Stimulated activated naive CD8-positive, alpha-beta T cell treated with anti-CD3 and anti-CD28 coated beads, Interleukin-15, amount 100 ng/mL, for 72 hours (primary cell): ENCODE measurements at places on chromosomes 4 and X.

DNA sequence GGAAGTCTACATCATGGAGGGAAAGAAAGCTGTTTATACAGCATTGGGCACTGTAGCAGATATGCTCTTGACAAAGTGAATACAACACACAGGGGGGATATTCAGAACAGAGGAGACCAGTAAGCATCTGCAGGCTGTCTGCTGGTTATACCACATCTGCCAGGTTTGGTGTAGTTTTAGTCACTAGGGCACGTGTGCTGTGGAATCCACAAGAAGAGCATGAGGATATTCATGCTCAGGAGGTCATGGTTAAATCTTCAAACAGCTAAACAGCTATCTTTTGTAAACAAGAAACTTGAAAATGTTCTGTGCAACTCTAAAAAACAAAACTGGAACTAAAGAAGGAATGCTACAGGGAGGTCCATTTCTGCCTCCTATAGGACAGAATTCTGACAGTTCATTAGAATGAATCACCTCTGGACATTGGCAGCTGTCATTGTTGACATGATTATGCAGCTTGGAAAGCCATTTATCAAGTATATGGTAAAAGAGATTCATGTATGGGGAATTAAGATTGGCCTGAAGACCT lies 175.8 kb downstream of the RCHY1 start:
- DNase-seq = no peak

GRCh38 chr4:100679926-100680325 lies 162.1 kb upstream of the EMCN start:
- no peak for DNase-seq

GRCh38 chr4:8746523-8747466 lies 124.8 kb downstream of the HMX1 start:
- no peak for DNase-seq

DNA sequence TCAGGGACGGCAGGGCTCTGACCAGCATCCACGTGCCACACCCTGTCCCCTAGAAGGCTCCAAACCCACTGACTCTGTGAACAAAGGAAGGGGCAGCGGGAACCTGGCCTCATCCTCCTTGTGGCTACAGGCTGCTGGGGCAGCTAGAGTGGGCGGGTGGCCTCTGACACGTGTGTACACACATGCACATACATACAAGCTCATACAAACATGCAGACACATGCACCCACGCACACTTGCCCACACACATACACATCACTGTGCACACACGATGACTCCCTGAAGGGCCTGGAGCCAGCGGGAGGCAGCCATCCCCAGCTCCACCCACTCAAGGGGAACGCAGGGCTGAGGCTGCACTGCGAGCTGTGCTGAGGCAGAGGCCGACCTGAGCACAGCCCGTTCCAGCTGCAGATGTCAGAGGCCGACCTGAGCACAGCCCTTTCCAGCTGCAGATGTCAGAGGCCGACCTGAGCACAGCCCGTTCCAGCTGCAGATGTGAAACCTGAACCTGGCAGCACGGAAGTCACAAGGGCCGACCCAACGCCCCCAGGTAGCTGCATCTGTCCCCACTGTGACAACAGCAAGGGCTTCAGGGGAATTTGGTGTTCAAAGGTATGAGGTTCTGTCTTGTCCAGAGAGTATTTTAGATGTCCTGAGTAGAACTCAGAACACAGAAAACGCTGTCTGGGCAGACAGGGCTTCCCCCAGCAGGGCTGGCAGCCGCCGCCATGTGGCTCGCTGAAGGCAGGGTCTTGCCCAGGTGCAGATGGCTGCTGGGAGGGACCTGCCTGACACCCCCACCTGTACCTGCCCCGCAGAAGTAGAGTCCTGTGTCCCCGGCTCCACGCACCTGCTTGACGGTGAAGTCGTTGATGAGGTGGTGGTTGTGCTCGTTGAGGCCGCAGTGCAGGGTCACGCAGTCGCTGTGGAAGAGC lies 33.5 kb downstream of the CTBP1 start:
- DNase-seq = no peak

GRCh38 chr4:158801066-158801465 lies 32.2 kb downstream of the FNIP2 start:
- no peak for DNase-seq
